ENCODE measurements at places on chromosomes 7 and 10.

- no peak for DNase-seq
Measured at GRCh38 chr10:60384708-60385398, 4.8 kb downstream of the ANK3 start.

- DNase-seq, result no peak
Measured at GRCh38 chr10:51001587-51001986, 72.7 kb upstream of the PRKG1 start.

- no peak for DNase-seq
Measured at GRCh38 chr7:69893906-69894305, 295.6 kb downstream of the AUTS2 start.

DNA sequence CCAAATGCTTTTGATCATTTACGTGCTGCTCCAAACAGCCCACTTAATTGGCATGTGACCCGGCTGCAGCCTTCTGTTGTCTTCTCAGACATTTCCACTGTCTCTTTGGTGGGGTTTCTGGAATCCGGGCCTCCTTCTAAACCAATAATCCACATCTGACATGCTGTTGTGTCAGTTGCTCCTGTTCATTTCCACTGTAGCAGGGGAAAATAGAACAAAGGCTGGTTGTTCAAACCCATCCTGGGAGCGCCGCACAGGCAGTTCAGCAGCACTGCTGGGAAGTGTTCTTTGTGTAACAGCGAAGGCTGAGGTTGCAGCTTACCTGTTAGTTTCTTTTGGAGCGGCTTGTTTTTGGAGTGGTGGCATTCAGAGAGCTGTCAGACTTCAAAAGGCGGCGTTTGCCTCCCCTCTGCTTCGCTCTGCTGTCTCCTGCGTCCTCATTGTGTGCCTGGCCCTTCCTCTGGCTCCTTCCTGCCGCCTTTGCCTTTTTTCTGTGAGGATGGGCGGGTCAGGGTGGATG lies 149.4 kb downstream of the SNX10 start:
- DNase-seq, result no peak

- DNase-seq, result no peak
Measured at GRCh38 chr10:43091846-43092245, 15.0 kb downstream of the RET start.

GRCh38 chr10:12972146-12972545 lies 29.4 kb downstream of the CCDC3 start:
- DNase-seq, result no peak

GRCh38 chr10:123678376-123678775 lies 12.2 kb downstream of the GPR26 start:
- DNase-seq, result no peak

DNA sequence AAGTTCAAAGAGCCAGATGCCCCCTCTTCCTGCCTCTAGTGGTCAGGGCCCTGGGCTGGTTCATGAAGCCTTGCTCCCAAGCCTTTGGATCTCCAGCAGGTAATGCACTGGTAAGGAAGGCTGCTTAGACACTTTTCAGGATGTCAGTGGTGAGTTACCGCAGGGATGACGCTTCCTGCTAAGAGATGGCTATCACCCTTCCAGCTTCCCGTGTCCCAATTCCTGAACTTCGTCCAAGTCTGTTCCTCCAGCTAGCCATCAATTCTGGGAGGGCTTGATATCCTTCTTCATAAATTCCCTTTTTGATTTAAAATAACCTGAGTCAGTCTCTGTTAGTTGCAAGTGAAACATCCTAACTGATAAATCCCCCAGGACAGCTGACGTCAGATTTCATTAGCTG lies 221.2 kb downstream of the PLXNA4 start:
- no peak for DNase-seq

GRCh38 chr7:42960762-42961161 lies 28.6 kb downstream of the MRPL32 start:
- DNase-seq, result no peak

DNA sequence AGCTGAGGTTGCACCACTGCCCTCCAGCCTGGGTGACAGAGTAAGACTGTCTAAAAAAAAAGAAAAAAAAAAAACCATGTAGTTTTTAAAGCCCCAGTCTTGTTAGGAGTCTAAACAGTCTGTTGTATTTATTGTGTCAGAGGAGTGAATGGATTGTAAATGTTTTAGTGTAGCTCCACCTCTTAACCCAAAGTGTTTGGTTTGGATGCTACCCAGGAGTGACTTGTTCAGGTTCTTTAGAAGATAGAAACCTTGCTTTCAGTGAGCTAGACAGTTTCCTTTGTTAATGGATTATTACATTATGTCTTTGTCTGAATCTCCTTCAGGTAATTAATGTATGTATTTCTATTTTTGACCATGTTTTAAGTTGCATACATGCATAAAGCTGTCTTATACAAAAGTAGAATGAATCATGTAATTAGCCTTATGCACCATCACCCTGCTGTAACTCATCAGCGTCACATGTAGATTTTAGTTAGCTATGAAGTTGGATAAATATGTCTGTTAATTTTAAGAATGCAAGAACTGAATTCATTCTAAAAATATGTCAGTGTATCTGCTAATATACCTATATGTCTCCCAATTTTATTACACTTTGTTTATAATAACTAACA lies 97.7 kb downstream of the TAF3 start:
- no peak for DNase-seq

- DNase-seq, result no peak
Measured at GRCh38 chr7:115005953-115006352, 84.1 kb downstream of the MDFIC start.

GRCh38 chr10:34045571-34046190 lies 711.2 kb upstream of the NRP1 start:
- no peak for DNase-seq

DNA sequence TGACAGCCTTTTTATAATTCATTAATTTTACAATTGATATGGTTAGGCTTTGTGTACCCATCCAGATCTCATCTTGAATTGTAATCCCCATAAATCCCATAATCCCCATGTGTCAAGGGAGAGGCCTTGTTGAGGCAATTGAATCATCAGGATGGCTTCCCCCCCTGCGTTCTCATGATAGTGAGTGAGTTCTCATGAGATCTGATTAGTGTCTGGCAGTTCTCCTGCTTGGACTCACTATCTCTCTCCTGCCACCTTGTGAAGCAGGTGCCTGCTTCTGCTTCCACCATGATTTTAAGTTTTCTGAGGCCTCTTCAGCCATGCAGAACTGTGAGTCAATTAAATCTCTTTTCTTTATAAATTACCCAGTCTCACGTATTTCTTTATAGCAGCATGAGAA lies 165.7 kb upstream of the GNAI1 start:
- DNase-seq, result no peak

DNA sequence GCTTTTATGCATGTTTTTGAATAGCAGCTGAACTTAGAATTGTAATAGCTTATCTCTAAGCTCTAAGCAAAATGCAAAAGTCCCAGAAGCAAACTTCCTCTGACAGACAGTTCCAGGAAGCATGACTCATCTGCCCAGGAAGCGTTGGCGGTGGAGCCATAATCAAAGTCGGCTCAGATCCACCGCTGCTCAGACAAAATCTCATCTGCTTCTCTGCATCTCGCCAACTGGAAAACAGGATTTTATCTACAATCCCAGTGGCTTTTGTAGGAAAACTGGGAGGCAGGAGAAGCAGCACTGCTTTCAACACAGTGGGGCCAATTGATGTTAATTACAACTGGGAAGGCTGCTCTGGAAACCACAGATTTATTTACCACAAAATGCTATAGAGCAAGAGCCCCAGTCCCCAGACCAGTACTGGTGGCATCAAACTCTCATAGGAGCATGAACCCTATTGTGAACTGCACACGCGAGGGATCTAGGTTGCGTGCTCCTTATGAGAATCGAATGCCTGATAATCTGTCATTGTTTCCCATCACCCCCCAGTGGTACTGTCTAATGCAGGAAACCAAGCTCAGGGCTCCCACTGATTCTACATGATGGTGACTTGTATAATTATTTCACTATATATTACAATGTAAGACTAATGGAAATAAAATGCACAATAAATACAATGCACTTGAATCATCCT lies 99.9 kb downstream of the CUBN start:
- peak; percentile 84 for DNase-seq

DNA sequence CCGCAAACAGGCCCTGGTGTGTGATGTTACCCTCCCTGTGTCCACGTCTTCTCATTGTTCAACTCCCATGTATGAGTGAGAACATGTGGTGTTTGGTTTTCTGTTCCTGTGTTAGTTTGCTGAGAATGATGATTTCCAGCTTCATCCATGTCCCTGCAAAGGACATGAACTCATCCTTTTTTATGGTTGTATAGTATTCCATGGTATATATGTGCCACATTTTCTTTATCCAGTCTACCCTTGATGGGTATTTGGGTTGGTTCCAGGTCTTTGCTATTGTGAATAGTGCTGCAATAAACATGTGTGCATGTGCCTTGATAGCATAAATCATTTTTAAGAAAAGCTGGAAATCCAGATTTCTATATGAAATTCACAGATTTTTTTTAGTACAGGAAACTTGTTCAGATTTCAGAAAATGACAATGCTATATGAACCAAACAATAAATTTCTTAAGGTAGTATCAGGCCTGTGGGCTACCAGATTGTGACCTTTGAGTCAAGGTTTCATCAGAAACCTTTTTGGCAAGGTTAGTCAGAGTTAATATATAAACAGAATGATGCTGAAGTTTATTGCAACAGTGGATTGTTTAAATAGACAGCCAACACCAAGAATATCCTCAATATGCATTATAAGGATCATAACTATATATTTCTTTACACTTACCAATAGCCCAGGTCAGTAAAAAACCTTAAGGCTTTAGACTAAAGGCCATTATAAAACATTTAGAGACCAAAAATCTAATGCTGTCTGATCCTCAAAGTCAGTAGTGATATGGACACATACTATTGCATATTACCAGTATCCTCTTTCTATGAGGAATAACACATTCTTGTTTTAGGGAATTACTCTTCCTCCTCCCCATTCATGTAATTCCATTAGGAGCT lies 68.7 kb upstream of the PAPSS2 start:
- DNase-seq, result no peak

DNA sequence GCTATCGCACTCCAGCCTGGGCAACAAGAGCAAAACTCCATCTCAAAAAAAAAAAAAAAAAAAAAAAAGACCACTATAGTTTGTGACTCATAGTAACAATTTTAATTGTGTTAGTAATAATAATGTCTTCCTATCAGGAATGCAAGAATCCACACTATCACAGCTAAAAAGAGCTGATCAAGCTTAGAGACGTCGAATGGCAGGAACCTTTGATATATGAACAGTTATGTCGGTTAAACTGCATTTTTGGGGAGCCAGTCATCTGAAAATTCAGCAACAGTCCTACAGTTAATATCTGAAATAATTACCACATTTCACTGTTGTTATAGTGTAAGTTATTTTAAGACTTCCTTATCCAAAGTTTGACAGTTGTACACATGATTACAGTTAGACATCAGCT lies 8.8 kb downstream of the PHYH start:
- DNase-seq, result no peak

DNA sequence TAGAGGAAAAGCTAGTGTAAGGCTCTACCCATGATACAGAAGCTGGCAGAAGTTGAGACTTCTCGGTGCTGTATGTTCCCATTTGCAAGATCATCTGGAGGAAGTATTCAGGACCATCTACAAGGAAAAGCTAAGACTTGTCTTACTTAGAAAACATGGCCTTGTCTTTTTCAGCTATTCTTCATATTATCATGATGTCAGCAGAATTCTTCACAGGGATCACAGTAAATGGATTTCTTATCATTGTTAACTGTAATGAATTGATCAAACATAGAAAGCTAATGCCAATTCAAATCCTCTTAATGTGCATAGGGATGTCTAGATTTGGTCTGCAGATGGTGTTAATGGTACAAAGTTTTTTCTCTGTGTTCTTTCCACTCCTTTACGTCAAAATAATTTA lies 79.6 kb upstream of the SCIN start:
- DNase-seq, result no peak

DNA sequence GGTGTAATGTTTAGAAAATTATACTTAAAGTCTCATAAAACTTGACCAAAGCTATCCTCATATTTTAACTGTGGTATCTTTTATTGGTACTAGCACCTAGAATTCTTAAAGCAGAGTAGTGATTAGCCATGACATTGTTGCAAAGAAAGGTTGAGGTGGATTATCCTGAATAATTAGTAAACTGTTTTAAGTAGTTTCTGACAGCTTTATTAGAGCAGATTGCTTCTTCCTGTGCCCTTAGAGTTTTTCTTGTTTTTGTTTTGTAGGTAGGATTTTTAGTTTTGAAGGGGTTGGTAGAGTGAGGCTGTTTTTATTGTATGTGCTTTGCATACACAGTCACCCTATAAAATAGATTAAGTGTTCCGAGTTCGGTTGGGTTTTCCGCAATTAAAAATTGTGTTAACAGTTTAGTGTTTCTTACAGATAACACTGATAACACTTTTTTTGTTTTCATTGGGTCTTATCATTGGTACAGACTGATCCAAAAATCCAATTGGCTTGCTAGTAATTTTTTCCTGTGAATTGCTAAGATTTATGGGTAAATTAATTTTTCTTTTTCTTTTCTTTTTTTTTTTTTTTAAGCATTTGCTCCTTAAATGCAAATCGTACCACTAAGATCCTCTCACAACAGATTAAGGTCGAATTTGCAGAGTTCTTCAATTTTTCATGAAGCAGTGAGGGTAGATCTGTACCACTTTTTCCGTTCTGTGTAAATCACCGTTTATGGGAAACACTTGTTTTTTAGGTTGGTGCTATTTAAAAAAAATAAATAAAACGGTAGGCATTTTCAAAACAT lies 2.1 kb upstream of the PBLD start:
- no peak for DNase-seq

DNA sequence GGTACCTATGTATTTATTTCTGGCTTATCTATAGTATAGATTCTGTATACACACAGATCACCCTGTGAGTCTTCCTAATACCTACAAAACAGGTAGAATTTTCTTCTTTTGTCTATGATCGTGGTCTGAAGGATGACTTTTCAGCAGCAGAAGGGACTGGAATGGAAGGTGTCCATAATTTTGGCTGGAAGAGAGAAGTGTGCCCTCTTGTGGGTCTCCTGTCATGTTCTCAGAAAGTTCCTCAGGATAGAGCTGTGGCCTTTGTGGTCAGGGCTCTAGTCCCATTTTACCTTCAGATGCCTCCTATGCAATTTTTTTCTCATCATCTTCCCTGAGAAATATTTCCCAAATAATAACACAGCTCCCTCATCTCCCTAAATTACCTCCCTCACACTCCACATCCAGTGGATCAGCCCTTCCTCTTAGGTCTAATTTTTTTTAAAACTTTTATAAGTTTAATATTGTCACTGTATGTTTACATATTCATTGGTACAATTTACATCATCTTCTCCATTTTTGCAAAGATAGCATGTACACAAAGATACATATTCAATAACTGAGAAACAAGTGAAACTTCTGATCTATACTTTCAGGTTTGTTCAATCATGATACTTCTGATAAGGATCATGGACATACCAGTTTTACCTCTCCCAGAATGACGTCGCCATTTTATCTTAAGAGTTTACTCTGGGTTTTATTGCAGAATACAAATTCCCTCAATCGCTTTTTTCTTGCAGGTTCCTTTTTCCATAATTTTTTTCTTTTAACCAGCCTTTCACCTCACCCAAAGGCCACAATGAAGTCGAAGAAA lies 112.7 kb downstream of the REEP3 start:
- no peak for DNase-seq

- no peak for DNase-seq
Measured at GRCh38 chr10:127926455-127926854, 19.6 kb downstream of the PTPRE start.

Data from stimulated activated naive CD8-positive, alpha-beta T cell treated with anti-CD3 and anti-CD28 coated beads, Interleukin-15, Interleukin-2, amounts not matched to agents 100 U/mL and 50 U/mL, for 24 hours (primary cell).